ENCODE measurements at places on chromosomes 5 and 9.

- no peak for DNase-seq
These were observed 31.2 kb downstream of the FGF18 start for GRCh38 chr5:171450423-171451331.

GRCh38 chr9:93655621-93656425 is 79.4 kb downstream of the PHF2 start:
- DNase-seq: no peak

DNA sequence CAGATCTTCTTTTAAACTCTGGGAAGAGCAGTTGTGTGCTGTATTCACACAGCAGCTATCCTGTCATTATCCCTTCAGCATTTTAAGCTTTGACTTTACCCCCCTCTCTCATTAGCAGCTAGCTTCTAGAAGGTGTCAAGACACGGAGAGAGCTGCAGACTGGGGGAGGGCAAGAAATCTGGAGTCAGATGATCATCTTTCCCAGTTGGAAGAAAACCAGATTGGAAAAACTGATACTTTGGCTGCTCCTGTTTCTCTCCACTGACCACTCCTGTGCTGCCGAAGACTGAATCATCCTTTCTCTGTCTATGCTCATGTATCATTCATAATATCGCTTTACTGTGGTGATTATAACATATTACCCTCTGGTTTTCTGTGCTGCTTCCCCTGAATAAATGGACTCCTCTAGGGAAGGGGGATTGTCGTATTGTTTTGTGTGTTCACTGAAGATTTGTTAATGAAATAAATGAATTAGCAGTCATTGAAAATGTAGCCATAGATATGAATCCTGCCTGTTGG is 75.1 kb downstream of the SH3GL2 start:
- DNase-seq: peak; percentile 54

DNA sequence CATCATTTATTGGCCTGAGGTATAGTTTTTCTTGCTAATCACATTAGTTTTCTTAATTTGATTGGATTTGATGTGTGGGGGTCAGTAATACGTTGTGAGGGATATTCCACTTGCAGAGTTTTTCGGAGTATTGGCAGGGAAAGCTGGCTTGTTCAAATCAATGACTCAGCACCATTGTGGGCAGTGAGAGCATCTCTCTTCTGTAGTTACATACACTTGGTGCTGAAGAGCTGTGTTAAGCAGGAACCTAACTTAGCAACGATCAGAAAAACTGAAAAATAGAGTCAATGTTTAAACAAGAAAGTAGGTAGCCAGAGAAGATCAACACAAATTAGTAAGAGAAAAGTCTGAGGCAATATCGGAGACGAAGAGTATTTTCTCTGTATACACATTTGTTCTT is 344.6 kb upstream of the EDIL3 start:
- peak; percentile 1 for DNase-seq

DNA sequence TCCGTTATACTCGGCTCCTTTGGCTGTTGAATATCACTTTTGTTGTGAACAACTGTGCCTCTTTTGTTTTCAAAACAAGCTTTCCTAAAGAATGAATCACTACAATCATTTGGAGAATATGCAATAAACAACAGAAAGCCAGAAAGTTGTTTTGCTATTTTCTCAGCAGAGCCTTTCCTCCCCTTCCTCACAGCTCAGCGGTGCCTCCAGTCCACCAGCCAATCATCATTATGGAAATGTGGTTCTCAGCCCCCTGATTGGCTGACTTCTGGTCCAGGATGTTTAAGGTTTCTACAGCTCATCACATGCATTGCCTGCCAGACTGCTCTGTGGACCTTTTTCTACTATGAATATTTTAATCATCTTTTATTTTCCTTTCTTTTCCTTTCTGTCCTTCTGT is 9.1 kb upstream of the ZNF608 start:
- peak; percentile 75 for DNase-seq

DNA sequence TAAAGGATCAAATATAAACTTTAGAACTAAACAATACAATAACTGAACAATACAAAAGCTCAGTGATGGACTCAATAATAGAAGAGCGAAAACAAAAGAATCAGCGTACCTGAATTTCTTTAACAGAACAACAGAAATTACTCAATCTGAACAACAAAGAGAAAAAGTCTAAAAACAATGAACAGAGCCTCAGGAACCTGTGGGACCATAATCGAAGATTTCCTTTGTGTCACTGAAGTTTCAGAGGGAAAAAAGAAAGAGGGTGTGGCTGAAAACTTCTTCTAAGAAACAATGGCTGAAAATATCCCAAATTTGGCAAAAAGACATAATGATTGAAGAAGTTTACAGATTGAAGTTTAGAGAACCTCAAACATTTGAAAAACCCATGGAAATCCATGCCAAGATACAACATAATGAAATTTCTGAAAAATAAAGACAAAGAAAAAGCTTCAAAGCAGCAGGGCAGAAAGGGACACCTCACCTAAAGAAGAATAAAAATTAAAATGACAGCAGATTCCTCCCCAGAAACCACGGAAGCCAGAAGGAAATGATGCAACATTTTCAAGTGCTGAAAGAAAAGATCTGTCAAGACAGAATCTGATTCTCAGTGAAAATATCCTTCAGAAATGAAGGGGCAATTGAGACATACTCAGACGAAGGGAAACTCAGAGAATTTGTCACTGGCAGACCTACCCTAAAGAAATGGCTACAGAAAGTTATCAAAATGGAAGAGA is 288.8 kb downstream of the ARL15 start:
- DNase-seq: no peak

DNA sequence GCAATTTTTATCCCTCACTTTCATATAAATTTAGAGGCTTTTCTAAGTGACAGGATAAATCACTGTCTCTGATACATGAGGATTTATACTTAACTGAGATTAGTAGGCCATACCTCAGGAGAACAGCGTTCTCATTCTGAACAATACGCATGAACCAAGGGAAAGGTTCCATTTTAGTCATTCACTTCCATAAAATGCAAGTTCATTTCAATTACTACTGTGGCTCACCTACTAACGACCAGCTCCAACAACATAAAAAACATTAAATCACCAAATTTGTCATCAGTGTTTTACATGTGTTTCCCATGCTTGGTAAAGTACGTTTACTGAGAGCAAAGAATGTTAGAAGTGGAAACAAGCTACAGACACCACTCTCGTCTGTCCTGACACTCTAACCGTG is 67.4 kb downstream of the EFNA5 start:
- DNase-seq: no peak

GRCh38 chr9:136564379-136564988 is 18.6 kb upstream of the NOTCH1 start:
- DNase-seq: no peak

- DNase-seq: no peak
These were observed 277.4 kb downstream of the FANCC start for GRCh38 chr9:95040106-95040505.

Measured in cerebellar cortex (tissue), 1 donor.